H9 (cell line): ENCODE measurements at places on chromosomes 7 and 10. TPM values are rescaled to one million over a fixed set of nuclear protein-coding genes. Genes with fewer than 3 reads are reported as not detected.

- no peak for DNase-seq
- H3K4me3 ChIP-seq: no peak overlapping the region
- H3K27me3 ChIP-seq: no peaks in the 10 kb centered on the region
- no peak overlapping the region for H3K27ac ChIP-seq
- H3K4me1 ChIP-seq: no peaks in the 10 kb centered on the region
These were observed 175.6 kb downstream of the OTUD1 start for GRCh38 chr10:23614483-23614882.

GRCh38 chr7:84509522-84509921 is 314.9 kb upstream of the SEMA3A start:
- no peak for DNase-seq
- H3K4me3 ChIP-seq: no peak overlapping the region
- H3K27me3 ChIP-seq: no peaks in the 10 kb centered on the region
- no peaks in the 10 kb centered on the region for H3K36me3 ChIP-seq
- no peak overlapping the region for H3K27ac ChIP-seq

- DNase-seq: no peak
- H3K4me3 ChIP-seq: no peak overlapping the region
- H3K27me3 ChIP-seq: no peaks in the 10 kb centered on the region
- 0 out of 2 replicates have a peak, but pooled peaks cover 2% of the 10 kb centered on the region for H3K4me1 ChIP-seq
- peaks cover 22% of the 10 kb centered on the region for H3K36me3 ChIP-seq
These were observed 4.8 kb downstream of the IDE start for GRCh38 chr10:92569071-92569470.

- no peaks in the 10 kb centered on the region for H3K36me3 ChIP-seq
These were observed 581.4 kb downstream of the TNS3 start for GRCh38 chr7:47000561-47000960.

DNA sequence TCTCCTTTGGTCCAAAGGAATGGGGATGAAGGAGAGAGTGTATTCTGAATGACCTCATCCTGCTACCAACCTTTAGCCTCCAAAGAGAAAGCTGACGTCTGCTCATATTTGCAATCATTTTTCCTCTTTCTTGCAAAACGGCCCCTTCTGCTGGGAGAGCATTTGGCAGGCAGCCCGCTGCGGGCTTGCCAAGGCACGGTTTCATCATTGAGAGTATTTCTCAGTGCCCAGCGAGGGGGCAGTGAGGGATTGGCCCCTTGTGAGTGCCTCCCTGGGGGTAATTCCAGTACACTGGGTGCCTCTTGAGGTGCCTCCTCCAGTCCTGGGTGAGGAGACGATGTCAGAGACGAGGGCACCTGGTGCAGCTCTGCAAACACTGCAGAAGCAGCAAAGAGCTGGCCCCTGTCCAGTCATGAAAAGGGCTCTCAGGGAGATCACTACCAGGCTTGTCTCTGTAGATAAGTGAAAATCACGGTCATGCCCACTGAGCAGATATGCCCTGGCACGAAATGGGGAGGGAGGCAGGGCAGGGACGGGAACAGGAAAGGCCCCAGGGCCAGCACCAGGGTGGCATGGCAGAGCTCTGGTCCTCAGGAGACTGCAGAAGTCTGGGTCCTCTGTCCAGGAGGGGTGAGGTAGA is 48.7 kb upstream of the SHH start:
- no peak for DNase-seq
- H3K36me3 ChIP-seq: no peaks in the 10 kb centered on the region
- no peak overlapping the region for H3K27ac ChIP-seq

The GIMAP5 gene
- total RNA-seq: not detected in 2 replicates

The PYROXD2 gene
- total RNA-seq: 2.1 and 5.3 TPM in 2 replicates

The LIPK gene
- total RNA-seq: not detected in 2 replicates

The GNGT1 gene
- 0.20 and 0.44 TPM in 2 replicates for total RNA-seq

The EMX2 gene
- not detected in 2 replicates for total RNA-seq

The PVRIG gene
- total RNA-seq: 0.50 and 0.70 TPM in 2 replicates
